ENCODE measurements at places on chromosomes 11 and 22.
A peak's percentile ranks its signal among the peaks of the same experiment; 100 is the strongest.

DNA sequence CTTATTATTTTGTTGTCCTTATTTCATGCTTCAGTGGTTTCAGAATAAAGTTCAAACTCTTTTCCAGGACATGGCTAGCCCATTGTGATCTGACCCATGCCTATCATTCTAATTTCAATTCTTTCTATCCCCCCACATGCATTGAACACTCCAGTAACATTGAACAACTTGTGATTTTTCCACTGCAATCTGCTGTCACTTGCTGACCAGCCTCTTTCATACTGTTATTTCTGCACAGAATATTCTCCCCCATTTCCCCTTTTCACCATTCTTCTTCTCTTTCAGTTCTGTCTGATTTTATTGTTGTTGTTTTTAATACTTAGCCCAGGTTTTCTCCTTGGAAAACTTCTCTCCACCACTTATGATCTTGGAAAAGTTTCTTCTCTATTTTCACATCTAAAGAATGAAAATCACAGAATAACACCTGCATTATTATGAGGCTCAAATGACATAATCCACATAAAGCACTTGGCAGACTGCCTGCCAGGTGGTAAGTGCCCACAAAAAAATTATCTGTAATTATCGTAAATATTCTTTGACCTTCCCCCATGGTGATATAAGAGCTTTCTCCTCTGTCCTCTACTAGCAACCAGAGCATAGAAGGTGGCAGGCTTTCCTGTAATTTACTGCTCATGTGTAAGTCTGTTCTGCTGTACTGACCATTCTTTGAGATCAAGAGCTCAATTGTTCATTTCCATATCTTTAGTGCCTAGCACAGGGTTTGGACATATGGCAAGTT, 51.9 kb upstream of the EED start:
- no peak for DNase-seq

- no peak for DNase-seq
Measured at GRCh38 chr22:40323681-40324171, 22.6 kb upstream of the ADSL start.

DNA sequence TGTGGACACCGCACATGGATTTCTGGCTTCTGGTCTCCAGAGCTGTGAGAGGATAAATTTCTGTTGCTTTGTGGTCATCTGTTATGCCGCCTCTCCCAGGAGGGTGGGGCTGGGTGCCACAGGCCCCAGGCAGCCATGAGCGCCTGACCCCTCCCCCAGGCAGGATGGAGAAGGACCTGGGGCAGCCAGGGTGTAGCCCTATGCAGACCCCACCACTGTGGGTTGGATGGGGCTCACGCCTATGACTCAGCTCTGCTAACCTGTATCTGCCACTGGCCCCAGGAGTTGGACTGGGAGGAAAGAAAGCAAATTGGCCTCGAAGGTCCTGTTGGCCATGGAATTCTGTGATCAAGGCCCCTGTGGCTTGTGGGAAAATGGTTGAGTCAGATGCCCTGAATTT, 1351.1 kb downstream of the BRD1 start:
- DNase-seq = no peak

DNA sequence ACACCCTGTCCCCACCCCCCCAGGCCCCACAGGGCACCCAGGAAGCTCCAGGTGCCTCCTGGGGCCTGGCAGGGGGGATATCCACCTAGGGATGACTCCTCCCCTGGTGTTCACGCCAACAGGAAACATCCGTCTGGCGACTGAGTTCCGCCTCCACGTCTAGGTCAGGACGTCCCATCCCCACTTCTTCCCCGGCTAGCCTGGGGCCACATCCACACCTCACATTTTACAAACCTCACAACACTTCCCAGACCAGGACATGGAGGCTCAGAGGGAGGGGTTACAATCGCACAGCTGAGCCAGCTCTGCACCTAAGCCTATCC, 21.0 kb downstream of the MAFF start:
- DNase-seq = no peak

DNA sequence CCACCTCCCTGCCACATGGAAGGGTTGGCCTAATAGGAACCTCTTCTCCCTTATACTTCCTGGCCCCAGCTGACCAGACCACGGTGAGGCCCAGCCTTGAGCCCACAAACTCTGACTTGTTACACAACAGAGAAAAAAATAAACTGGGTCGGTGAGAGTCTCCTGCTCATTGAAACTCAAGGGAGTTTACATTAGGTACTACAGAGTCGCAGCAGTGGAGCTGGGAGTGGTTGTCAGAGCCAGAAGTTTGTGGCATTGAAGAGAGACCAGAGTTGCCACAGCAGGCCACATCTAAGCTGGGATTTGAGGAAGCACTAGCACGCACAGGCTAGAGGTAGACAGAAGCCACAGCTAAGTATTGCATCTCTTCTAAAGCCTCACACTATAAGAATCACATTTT, 296.2 kb downstream of the DDX10 start:
- DNase-seq = no peak

DNA sequence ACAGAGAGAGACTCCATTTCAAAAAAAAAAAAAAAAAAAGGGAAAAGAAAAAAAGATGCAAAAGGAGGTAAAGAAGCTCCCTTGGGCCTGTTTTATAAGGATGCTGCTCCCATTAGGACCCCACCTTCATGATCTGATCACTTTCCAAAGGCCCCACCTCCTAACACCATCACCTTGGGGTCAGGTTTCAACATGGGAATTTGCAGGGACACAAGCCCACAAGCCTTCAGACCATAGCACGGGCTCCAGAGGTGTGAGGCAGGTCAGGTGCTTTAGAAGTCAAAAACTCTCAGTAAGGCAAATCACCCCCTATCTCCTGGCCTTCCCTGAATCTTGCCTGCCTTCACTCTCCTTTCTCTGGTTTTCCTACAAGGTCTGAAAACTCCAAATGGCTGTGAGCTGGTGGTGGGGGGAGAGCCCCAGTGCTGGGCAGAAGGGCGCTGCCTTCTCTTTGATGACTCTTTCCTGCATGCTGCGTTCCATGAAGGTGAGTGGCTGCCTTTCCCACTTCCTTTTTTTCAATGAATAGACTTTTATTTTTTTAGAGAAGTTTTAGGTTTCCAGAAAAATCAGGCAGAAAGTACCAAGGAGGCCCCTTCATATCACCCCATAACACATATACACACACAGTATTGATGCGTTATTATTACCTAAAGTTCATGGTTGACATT, 13.2 kb downstream of the ASPHD2 start:
- no peak for DNase-seq

DNA sequence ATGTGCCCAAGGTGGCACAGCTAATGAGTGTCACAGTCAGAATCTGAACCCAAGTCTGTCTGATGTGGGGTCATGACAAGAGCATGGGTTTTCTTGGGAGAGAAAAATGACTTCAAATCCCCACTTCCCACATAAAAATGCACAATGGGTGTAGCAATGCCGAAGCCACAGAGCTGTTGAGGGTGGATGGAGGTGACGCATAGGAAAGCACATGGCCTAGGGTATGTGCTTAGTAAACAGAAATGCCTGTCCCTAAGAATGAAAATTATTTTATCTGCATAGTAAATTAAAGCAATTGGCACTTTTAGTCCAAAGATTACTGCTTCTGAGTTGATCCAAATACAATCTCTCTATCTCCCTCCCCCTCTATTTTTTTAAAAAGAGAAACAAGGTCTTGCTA, 10.9 kb downstream of the MICAL3 start:
- no peak for DNase-seq

GRCh38 chr22:20783844-20784723, 10.2 kb downstream of the SERPIND1 start:
- peak; percentile 9 for DNase-seq

DNA sequence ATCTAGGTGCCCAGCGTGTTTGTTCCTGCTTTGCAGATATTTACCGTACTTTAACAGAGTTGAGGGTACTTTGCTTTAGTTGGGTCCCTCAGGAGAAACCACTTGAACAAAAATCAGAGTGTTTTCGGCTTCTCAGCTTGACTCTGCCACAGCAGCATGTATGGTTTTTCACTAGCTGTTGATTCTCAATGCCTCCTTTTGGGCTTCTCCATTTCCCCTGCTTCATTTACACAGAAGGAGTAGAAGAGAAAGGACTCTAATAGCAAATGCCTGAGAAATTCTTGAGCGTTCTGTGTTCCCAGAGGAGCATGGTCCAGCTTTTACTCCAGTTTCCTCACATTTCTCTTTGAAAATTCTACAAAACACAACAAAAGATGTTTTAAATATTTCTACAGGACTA, 252.1 kb upstream of the CCDC179 start:
- DNase-seq = no peak

- DNase-seq = no peak
Measured at GRCh38 chr11:83200035-83200434, 6.5 kb downstream of the ANKRD42 start.

GRCh38 chr11:96035740-96036078, 111.8 kb upstream of the MTMR2 start:
- DNase-seq = no peak

DNA sequence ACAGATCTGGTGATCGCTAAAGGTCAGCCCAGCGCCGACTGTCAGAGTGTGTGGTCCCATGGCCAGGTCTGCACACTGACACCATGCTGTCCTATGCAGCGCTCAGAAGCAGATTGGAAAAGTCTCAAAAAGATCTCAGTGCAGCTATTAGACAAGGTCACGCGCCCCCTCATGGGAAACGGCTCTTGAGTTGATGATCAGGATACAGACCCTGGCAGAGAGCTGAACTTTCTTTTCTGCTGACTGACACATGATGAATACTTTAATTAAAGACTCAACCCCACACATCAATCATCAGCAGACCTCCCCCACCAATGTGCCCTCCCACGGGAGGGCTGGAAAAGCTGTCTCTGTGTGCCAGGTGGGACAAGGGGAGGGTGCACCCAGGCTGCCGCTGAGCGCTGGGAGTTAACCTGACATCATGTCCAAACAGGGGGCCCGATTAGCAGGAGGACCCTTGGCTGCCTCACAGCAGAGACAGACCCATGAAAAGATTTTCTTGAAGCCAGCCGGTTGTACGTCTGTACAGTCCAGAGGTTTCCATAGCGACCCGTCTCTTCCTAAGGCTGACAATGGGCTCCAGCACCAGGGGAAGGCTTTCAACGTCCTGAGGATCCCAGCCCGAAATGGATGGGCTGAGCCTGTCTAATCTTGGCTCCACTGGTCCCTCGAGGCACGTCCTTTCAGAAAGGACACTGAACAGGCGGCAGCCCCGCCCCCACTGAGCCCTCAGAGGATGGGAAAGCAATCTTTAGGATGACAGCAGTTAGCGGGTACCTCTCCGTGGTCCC, 26.9 kb downstream of the RASD2 start:
- DNase-seq = no peak

DNA sequence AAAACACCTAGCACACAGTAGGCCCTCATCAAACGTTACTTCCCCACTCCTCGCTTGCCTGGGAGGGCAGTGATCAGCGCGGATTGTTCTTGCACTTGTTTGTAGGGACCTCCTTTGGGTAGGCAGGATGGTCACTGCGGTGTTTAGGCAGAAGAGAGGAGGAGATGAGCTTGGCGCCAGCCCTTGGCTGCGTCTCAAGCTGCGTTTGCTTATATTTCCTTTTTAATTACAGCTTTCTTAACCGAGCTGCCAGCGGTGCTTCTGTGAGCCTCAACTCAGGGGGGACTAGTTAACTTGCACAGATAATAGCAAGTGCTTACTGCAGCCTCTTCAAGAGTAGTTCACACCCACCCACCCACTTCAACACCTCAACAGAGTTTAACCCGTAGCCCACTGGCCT, 15.1 kb downstream of the IFT27 start:
- DNase-seq = no peak

DNA sequence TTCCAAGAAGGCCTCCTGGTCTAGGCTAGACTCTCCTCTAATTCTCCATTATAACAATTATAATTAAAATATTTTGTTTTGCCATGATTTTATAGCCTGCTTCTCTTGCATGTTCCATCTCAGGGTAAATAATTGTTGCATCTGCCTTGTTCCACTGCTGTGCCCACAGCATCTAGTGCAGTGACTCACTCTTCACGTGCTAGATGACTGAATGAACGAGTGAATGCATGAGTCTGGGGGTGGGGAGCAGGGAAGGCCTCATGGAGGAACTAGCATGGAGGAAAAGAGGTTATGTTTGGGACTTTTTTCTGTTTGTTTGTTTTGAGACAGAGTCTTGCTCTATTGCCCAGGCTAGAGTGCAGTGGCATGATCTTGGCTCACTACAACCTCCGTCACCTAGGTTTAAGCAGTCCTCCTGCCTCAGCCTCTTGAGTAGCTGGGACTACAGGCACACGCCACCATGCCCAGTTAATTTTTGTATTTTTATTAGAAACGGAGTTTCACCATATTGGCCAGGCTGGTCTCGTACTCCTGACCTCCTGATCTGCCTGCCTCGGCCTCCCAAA, 5.2 kb upstream of the OAF start:
- DNase-seq = no peak

DNA sequence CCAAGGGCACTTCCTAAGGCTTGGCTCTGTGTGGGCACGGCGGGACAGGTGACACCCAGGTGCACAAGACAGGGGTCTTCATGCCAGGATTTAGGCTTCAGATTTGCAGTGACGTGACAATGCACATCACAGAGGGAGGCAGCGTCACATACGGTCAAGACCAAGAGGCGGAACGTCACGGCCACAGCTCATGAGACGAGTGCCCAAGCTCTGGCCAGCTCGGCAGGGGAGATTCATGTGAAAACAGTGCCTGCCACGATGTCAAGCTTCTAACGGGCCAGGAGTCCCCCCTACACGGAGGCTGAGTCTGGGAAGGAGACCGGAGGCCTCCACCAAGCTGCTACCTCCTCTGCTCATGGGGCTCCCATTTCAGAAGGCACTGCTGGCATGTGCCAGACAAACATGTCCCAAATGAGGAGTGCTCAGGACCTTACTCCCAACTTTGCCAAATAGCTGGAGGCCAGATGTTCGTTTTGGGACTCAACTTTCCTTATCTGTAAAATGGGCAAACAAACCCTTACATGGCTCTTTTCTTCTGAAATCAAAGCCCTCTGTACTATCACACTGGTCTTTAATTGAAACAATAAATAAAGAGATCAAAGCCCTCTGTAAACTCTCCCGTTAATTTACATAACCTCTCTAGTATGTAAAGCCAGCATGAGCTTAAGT, 16.6 kb downstream of the VPS37C start:
- no peak for DNase-seq

DNA sequence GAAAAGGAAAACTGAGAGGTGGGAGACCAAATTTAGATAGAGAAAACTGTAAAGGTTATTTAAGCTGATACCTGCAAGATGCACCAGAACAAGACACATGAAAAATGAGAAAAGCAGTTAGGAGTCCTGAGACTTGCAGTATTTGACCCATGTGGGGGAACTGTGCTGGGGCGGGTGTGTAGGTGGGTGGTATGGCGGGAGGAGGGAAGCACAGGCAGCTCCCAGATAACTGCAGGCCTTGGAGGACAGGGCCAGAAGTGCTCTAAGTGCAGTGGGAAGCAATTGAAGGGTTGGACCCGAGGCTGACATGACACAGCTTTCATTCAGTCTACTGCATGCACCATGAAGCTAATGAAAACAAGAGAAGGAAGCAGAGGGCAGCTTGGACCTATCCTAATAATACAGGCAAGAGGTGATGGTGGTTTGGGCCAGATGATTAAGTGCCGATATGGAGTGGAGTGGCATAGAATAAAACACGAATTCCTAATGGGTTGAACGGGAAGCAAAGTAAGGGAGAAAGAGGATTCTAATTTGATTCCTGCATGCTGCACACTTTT, 48.0 kb upstream of the ANO3 start:
- DNase-seq = no peak

GRCh38 chr11:45238724-45239123, 47.4 kb downstream of the SYT13 start:
- DNase-seq = no peak
